ENCODE measurements at places on chromosomes 12 and 14. TPM values are rescaled to one million over a fixed set of nuclear protein-coding genes. Genes with fewer than 3 reads are reported as not detected.
A peak's percentile ranks its signal among the peaks of the same experiment; 100 is the strongest.

Gene ITGA5
- total RNA-seq, result not detected

Gene SDR9C7
- not detected for total RNA-seq

Gene WIF1
- total RNA-seq, result not detected

Gene TAS2R50
- 0.26 TPM for total RNA-seq

Gene KLRK1
- total RNA-seq, result not detected

Gene ACOT6
- not detected for total RNA-seq

DNA sequence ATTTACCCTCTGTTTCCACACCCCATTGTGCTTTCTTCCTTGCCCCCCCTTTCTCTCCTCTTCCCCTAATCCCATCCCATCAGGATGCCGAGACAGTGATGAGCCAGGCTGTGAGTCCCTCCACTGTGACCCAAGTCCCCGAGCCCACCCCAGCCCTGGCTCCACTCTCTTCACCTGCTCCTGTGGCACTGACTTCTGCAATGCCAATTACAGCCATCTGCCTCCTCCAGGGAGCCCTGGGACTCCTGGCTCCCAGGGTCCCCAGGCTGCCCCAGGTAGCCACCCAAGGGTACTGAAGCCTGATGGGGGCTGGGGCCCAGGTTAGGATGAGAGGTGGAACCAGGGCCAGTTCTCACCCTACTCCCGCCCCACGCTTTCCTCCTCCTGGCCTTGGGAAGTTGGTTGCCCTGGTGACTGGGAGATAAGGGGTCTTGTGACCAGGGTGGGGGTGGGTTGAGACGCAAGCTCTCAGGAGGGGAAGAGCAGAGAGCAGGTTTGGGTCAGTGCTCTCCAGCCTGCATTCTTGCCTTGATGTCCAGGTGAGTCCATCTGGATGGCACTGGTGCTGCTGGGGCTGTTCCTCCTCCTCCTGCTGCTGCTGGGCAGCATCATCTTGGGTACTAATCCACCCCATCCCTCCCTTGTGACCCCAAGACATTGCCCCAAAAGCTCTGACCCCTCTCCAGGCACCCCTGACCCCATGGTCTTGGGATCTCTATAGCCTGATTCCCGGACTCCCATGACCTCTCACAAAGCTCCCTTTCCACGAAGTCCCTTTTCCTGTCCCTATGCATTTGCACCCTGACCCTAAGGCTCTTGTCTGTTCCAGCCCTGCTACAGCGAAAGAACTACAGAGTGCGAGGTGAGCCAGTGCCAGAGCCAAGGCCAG, 1.2 kb downstream of the AMHR2 start:
- no peak for DNase-seq

GRCh38 chr12:45668641-45669040, 60.9 kb upstream of the ARID2 start:
- no peak for DNase-seq

GRCh38 chr12:7180685-7181084, 8.8 kb upstream of the PEX5 start:
- DNase-seq, result no peak

DNA sequence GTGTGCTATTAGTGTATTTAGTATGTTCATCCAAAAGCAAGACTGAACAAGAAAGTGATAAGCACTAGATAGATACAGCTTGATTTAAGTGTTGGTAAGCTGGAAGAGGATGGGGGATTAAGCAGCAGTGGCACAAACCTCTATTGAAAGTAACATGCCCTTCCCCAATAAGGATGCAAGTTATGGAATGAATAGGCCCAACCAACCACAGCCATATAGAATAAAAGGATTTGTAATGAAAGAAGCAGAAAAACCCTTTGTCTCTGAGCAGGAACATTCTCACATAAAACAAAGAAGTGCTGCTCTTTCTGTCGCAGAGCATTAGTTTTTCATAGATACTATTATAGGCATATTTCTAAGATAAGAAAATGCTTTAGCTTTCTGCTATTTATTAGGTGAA, 310.7 kb downstream of the IPO8 start:
- DNase-seq, result no peak

DNA sequence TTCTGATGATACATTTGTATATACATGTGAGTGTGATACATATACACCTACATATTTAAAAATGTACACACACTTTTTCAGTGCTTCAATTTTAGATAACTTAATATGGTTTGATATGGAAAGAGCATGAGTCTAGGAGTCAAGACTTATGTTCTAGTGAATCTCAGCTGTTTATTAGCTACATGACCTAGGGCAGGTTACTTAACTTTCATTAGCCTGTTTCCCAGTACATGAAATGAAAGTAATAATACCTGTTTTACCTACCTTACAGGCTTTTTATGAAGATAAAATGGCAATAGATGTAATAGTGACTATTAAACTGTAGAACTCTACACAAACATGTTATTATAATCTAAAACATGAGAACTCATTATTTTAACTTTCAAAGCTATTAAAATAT, 39.5 kb downstream of the KIF21A start:
- DNase-seq, result no peak

DNA sequence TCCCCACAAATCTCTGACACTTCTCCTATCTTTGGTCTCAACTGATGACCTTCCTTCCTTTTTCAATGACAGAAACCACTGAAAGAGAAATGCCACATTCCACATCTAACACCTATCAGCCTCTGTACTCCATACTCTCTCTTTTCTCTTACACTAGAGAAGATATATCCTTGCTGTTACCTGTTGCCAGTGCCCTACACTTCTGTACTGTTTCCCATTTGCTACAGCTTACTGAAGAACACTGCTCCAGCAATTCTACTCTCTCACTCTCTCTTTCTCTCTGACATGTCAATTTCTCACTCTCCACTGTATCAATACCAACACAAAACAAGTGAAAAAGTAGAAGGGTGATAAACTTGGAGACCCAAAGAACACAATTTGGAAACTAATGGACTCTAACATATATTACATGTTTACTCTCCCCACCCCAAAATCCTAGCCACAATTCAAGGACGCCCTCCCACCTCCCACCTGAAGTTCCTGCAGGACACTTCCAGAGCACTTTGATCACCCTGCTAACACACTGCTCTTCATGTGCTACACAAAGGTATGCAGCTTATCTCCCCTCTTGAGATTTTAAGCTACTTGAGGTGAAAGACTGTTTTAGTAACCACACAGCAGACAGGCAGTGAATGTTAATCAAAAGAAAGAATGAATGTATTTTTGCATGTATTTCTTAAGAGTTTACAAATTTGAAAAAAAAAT, 95.0 kb downstream of the MED13L start:
- DNase-seq, result no peak

DNA sequence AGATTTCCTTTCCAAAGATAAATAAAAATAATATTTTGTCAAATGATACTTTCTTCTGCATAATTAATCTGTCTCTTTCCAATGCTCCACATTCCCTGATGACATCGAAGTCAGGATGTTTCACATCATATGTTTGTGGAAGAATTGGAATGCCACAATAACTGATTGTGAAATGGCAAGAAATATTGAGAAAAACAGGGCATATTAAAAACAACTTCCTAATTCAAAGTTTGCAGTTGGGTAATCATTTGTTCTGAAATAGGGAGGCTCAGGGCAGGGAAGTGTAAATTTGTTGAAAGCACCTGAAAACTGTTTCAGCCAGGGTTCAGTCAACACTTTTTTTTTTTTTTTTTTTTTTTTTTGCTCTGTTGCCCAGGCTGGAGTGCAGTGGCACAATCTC, 50.7 kb downstream of the BCAT1 start:
- DNase-seq, result no peak

DNA sequence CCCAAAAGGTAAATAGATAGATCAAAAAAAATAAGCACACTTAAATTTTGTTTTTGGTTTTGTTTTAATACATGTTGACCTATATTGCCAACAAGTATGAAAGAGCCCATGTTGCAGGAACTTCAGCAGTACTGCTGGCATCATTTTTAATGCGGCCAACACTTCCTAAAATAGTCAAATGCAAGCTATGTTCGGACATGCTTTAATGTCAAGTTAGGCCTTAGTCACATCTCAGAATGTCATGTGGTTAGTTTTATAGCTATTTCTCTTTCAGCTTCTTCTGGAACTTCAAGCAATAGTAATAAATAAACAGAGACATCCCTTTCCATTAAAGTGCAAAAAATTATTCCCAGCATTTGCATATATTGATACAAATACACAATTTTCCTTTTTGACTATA, 153.4 kb downstream of the PIK3C2G start:
- DNase-seq, result no peak

DNA sequence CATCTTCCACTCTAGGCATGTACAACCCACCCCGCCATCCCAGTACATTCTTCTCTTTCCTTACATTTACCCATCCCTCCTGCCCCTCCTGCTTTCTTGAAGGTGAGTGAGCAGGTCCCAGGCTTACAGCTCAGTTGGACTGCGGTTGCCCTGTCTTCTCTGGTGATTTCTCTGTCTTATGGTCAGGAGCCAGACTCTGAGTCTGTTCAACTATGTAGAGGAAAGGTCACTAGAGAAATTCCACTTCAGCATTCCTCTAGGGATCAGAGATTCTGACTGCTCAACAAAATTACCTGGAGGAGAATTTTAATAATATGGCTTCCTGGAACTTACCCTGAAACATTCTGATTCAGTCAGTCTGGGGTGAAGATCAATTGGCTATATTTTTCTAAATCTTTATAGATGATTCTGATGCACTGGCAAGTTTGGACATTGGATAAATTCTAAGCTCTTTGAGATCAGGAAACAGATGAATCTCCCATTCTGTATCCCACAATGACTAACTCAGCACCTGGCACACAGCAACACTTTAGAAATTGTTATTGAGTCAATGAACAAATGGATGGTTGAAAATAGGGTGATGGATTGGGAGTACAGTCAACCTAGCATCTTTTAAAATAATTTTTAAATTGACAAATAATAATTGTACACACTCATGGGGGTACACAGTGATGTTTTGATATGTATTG, 128.6 kb upstream of the HIF1A start:
- no peak for DNase-seq

DNA sequence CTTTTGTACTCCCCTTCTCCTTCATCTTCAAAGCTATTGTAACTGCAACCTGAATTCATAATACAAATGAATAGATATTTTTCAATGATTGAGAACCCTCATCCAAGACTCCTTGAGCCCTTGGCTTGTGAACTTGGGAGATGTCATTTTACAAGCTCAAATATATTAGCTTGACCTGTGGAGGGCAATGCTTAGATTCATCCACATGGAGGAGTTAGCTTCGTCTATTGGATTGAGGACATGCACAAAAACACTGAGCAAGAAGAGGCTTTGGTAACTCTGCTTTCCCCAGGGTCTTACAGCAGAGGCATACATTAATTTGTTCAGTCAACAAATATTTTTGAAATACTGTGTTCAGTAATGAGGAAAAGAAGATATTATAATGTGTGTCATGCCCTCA, 101.1 kb downstream of the OTOGL start:
- no peak for DNase-seq

DNA sequence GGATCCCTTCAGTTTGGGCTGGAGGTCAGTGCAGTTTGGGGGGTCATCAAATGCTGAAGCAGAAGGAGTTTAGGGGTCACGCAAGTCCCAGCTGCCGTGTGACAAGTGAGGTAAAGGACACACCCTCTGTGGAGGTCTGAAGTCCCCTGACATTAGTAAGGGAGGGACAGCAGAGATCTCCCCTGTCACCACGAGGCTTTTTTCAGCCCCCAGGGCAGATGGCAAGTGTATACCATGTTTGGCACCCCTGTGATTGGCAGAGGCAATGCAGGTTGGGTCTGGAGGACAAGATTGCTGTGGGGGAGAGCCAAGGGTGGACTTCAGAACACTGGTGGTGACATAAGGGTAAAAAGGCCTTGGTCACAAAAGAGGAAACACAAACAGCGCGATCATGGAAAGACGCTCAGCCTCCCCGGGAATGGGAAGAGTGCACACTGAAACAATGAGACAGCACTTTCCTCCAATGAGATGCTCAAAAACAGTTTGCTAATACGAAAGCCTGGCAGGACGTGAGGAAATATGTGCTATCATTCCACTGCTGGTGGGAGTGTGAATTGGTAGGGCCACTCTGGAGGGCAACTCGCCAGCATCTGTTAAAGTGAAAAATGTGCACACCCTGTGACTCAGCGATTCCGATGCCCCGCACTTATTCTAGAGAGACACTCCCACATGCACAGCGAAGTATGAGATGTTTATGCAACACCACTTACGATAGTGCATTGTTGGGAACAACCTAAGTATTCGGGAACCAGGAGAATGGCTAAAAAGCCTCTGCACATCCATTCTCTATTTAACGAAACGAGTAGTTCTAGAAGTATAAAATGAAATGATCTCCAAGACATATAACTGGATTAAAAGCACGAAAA, 14.4 kb upstream of the CD27 start:
- peak; percentile 77 for DNase-seq

DNA sequence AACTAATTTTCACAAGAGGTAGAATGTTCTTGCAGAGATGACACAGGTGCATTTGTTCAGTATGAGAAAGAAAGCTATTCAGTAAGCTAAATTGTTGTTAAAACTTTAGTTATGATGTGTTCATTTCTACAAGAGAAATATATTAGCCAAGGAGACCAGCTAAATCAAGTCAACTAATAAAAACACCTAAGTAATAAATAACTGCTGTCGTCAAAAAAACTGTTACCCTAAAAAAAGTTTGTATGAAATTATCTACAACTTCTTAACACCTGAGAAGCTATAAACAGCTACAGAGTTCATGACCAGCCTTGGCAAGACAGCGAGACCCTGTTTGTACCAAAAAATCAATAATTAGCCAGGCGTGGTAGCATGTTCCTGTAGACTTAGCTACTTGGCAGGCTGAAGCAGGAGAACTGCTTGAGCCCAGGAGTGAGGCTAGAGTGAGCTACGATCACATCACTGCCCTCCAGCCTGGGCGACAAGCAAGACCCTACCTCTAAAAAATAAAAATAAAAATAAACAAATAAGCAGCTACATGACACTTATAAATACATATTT, 67.6 kb upstream of the AP4S1 start:
- DNase-seq, result no peak

GRCh38 chr12:95623554-95624170, 72.4 kb upstream of the USP44 start:
- DNase-seq, result peak; percentile 91
